Esophagus squamous epithelium (tissue), 5 donors: ENCODE measurements at places on chromosomes 6 and 20.

- H3K27me3 ChIP-seq: no peaks in the 10 kb centered on the region
- peaks cover 10% of the 10 kb centered on the region for H3K4me1 ChIP-seq
- H3K27ac ChIP-seq: peak within 1 kb of the TSS; percentile 86
- peaks cover 50% of the 10 kb centered on the region for H3K36me3 ChIP-seq
- peak within 1 kb of the TSS; percentile 58 for H3K4me3 ChIP-seq
Measured at GRCh38 chr6:31157513-31158139, at the start of gene CCHCR1. CCHCR1 (minus strand) TSS chr6:31157802; CDS start chr6:31157600, 202 bp downstream.

- DNase-seq: no peak
- no peaks in the 10 kb centered on the region for H3K36me3 ChIP-seq
- no peak overlapping the region for H3K4me3 ChIP-seq
- H3K27me3 ChIP-seq: no peaks in the 10 kb centered on the region
- H3K4me1 ChIP-seq: no peaks in the 10 kb centered on the region
Measured at GRCh38 chr20:48889140-48889790, 32.2 kb upstream of the ARFGEF2 start.

GRCh38 chr6:6793388-6794250 lies 205.1 kb downstream of the LY86 start:
- peaks cover 83% of the 10 kb centered on the region for H3K4me1 ChIP-seq
- H3K4me3 ChIP-seq: no peak overlapping the region
- peak overlapping the region; percentile 80 for H3K27ac ChIP-seq
- no peaks in the 10 kb centered on the region for H3K27me3 ChIP-seq

GRCh38 chr20:60478533-60478932 lies 520.3 kb downstream of the CDH26 start:
- no peak overlapping the region for H3K4me3 ChIP-seq
- no peaks in the 10 kb centered on the region for H3K4me1 ChIP-seq
- no peaks in the 10 kb centered on the region for H3K36me3 ChIP-seq
- no peak for DNase-seq
- H3K27ac ChIP-seq: no peak overlapping the region

DNA sequence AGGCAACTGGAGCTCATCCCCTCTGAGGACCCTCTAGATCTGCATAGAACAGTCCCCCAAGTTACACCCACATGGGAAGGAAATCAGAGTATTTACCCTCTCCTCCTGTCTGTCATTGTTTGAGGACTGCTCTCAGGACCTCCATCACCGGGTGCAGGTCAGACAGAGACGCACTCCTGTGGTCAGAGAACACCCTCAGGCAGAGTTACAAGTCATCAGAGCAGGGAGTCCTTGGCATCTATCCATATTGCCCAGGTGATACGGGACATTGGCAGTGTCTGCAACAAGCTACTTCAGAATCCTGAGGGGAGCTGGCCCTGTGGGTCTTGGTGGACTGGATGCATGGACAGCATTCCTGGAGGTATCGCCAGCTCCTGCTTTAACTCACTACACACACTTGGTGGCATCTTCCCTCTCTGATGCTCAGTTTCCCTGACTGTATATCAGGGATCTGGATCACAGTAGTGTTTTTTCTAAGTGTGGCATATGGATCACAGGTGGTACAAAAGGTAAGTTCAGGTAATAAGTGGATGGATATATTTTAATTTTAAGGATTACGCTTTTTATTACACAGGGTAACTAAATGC lies 15.1 kb upstream of the ISM1 start:
- H3K36me3 ChIP-seq: no peaks in the 10 kb centered on the region
- H3K4me3 ChIP-seq: no peak overlapping the region
- peaks cover 38% of the 10 kb centered on the region for H3K4me1 ChIP-seq
- no peak overlapping the region for H3K27ac ChIP-seq

DNA sequence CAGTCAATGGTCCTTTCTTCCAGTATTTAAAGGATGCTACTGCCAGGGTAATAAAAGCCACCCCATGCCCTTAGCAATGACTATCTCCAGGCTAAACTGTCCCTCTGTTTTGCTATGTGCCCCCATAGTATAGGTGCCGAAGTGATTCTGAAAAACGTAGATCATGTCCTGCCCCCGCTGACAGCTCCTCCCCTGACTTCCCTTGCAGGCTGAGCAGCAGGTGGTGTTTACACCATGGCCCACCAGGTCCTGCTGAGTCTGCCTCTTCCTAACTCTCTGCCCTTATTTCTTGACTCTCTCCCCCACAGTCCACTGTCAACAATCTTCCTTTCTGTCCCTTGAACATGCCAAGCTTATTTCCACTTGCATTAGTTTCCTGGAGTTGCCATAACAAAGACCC lies 352.5 kb upstream of the TSHZ2 start:
- no peaks in the 10 kb centered on the region for H3K27me3 ChIP-seq
- H3K36me3 ChIP-seq: no peaks in the 10 kb centered on the region
- no peaks in the 10 kb centered on the region for H3K4me1 ChIP-seq

- DNase-seq: no peak
- no peaks in the 10 kb centered on the region for H3K27me3 ChIP-seq
- H3K4me1 ChIP-seq: no peaks in the 10 kb centered on the region
- no peaks in the 10 kb centered on the region for H3K36me3 ChIP-seq
- H3K27ac ChIP-seq: no peak overlapping the region
Measured at GRCh38 chr6:161396539-161396938, 122.7 kb upstream of the AGPAT4 start.

DNA sequence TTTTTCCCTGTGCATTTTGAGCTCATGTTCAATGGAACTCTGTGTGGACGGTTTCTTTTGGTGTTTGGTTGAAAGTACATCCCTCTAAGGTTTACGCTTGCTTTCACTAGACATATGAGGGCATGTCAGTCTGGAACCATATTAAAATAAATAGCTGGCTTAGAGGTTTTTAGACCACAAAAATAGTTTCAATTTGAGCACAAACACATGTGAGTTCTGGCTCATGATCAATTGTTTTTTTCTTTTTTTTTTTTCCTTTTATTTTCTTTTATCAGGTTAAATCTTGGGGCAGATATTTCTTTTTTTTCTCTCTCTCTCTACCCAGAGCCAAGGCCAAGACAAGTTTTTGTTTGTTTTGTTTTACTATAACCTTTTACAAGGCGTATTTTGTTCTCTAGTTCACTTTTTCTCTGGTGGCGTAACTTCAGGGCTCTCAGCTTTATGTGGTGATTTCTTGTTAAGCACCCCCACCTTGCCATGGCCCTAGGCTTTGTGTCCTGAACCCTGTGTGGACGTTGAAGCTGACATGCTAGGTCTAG lies 92.9 kb downstream of the SHLD1 start:
- DNase-seq: no peak
- H3K27me3 ChIP-seq: no peaks in the 10 kb centered on the region
- no peak overlapping the region for H3K27ac ChIP-seq

DNA sequence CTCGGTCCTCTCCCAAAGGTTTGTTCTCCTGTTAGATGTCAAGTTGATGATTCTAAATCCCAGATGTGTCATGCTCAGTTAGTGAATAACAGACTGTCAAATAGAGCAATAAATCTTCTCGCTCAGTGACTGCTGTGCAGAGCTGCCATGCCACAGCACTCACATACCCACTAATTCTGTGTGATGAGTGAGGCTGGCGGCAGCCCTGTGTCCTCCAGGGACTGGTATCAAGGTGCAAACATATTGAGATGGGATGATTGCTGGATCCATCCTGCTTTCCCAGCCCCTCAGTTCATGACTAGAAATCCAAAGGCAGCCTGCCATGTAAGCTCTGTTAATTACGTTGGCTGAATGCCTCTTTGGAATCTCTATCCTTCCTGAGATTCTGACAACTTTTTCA lies 103.9 kb downstream of the OLIG3 start:
- H3K4me1 ChIP-seq: peaks cover 4% of the 10 kb centered on the region
- H3K27ac ChIP-seq: no peak overlapping the region
- no peaks in the 10 kb centered on the region for H3K36me3 ChIP-seq
- DNase-seq: no peak

- DNase-seq: no peak
- H3K27ac ChIP-seq: no peak overlapping the region
- H3K4me3 ChIP-seq: no peak overlapping the region
- H3K4me1 ChIP-seq: no peaks in the 10 kb centered on the region
- H3K36me3 ChIP-seq: no peaks in the 10 kb centered on the region
- H3K27me3 ChIP-seq: no peaks in the 10 kb centered on the region
Measured at GRCh38 chr6:67759001-67759400, 876.1 kb upstream of the ADGRB3 start.

GRCh38 chr6:144683216-144684070 lies 398.3 kb downstream of the UTRN start:
- no peak overlapping the region for H3K27ac ChIP-seq
- H3K36me3 ChIP-seq: peaks cover 17% of the 10 kb centered on the region
- no peak overlapping the region for H3K4me3 ChIP-seq
- no peak for DNase-seq
- H3K4me1 ChIP-seq: peaks cover 13% of the 10 kb centered on the region
